CD4-positive, alpha-beta T cell treated with Interferon alpha-2 for 1 hour (primary cell): ENCODE measurements at places on chromosomes 16 and 17.

GRCh38 chr17:76351526-76352071 is 2.1 kb downstream of the PRPSAP1 start:
- DNase-seq: no peak

DNA sequence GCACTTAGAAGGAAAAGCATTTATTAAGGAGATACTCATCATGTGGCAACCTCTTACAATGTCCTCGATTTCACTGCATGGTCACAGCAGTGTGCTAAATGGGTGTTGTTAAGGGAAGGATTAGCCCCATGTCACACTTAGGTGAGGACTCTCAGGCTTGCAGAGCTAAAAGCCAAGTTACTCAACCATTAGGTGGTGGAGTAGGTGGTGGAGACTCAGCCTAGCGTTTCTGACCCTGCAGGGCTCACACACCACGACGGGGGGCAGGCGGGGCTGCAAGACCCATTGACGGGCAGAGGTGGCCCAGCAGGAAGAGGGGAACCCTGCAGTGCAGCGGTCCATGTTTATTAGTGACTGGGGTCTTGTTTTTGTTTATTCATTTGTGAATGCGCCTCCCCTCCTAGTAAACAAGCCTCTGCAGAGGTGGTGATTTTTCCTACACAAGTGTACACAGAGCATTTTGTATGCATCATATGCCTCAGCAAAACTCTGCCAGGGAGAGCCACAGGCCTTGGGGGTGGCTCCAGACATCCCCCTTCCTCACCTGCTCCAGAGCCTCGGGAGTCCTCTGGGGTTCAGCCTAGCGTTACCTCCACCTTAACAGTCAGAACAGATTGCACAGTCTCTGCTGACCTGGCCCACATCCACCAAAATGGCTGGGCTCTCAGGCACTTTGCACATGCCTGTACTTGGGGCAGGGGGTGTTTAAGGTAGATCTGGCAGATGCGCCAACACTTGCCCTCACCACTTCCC is 216.7 kb downstream of the C16orf95 start:
- DNase-seq: no peak

DNA sequence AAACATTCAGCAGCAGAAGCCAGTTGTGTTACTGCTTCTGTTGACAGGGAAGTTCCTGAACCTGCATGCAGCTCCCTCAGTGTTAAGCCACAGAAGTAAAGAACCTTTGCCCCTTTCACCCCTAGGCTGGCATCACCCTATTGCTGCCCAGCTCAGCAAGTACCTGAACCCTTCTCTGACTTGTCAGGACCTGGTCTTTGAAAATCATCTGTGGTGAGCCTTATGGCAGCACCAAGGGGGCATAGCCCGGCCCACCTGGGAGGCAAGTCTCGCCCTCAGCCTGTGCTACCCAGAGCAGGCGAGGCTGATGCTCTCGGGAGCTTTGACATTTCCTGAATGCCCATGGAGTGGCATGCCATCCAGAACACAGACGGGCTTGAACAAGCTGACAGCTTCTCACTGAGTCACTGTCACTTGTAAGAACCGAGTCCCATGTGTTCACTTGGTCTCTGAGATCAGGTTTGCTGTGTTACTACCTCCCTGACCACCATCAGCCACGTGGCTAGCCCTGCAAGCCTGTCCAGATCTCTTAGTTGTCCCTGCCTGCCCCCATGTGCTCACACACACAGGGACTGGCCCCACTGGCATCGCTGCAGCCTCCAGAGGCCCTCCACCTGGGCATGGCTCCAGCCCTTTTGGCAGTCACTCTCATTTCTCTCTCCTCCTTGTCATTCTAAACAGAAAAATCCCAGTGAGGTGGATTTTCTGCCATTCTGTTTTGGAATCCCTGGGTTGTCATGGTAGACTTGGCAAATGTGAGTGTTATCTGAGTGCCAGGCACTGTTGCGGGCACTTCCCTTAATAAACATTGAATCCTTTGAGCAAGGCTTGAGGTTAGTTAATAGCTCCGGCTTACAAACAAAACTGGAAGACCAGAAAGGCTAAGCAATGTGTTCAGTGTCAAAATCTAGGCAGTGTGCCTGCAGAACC is 2.9 kb upstream of the CARMIL2 start:
- no peak for DNase-seq

DNA sequence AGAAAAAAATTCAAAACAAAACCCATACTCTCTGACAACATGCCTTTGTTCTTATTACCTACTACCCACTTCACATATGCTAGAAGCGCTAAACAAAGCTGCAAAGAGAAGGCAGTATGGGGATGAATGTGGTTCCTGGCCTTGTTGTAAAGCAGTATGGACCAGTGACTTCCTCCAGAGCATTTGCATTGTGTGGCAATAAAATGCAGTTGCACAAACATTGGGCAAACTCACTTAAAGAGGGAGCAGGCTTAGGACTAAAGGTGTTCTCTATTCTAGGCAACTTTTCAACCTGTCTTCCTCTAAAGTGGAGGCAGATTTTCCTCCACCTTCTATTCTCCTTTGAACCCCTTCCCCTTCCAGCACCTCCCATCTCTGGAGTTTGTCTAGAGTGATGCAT is 17.1 kb downstream of the TMIGD1 start:
- DNase-seq: no peak

DNA sequence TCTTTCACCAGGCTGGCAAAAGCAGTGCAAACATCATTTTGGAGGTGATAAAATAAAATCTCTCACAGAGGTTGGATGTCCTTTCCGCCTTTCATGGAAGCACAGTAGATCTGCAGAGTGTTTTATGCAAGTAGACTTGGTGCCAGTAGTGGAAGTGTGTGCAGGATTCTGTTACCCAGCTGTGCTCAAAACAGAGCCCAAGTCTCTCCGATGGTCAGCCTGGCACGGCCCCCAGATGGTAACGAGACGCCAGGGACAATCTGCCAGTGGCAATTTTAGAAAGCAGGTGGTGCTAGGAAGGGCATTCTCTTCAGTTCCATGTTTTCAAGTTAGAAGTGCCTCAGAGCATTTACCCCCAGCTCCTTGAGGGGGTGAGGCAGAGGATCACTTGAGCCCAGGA is 1.5 kb upstream of the MTHFSD start:
- DNase-seq: no peak

- DNase-seq: no peak
Measured at GRCh38 chr16:77408607-77409006, 26.2 kb downstream of the ADAMTS18 start.

DNA sequence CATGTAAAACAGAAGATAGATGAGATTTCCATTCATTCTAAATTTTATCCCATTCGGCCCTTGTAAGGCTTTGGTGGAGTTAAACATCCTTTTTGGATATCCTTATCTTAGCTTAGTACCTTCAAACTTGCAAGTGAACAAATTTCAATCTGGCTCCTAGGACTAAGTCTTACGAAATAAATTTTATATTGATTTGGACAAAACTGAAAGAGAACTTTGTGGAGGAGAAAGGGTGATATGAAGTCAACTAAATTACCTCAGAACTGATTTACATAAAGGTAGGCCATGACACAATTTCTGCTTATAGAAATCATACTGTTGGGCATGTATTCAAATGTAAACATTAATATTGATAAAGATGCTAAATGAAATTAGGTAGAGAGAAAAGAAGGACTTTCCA is 175.3 kb upstream of the C17orf78 start:
- DNase-seq: no peak

- DNase-seq: no peak
Measured at GRCh38 chr16:4214215-4214621, 27.7 kb downstream of the SRL start.

GRCh38 chr17:68102318-68102758 is 66.8 kb downstream of the KPNA2 start:
- DNase-seq: no peak

- DNase-seq: no peak
Measured at GRCh38 chr16:62201911-62202310, 165.7 kb upstream of the CDH8 start.

DNA sequence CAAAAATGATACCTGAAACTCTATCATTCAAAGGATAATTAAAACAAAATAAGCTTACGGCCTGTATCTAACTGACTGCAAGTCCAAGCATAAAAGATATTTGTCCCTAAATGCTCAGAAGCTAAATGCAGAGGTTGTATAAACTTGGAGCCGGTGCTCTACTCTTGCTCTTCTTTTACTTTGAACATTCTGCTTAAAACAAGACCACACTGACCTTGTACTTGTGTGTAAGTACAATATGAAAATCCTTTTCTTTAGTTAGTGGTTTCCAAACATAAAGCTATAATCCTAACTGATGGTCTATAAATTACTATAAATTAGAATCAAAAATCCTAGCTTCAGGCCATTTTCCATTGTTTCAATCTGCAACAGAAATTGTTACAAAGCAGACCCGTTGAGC is 74.6 kb downstream of the SPAG9 start:
- DNase-seq: no peak

DNA sequence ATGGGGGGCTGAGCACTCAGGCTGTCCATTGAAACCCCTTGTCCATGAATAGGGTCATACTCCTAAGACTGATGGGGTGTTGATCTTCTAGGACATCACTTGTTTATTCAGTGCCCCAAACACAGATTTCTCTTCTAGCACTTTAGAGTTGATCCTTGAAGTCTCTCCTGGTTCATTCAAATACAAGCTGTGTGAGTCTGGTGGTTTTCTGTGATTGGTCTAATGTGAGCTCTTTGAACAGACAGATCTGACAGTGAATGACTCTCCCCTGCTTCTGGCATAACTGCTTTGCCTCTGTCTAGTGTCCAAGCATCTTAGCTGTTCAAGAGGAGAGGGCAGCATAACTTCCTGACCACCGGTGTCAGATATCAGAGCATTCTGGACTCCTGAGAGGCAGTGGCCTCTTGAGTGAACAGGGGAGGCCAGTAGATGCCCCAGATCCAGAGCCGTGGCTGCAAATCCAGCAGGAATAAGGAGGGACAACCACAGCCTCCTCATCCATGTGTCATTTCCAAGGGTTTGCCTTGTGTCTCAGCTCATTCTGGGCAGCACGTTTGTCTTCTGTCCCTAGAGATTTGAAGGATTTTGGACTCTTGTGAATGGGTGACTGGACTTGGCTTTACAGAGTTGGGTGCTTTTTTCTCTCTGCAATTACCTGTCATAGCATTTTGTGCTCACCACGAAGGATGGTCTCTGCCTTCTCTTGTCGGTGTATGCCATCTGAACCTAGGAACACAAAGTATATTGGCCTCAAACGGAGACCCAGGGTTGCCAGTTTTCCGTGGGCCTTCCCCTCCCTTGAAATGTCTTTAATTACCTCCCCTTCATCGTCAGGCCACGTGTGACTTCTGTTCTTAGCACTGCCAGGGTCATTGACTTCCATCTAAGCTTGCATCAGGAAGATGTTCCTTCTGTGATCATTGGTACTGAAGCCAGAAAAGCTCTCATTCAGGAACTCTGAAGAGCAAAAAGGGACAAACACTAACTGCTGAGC is 13.9 kb upstream of the CLEC18C start:
- DNase-seq: no peak

GRCh38 chr17:60345233-60345632 is 46.7 kb downstream of the USP32 start:
- no peak for DNase-seq

DNA sequence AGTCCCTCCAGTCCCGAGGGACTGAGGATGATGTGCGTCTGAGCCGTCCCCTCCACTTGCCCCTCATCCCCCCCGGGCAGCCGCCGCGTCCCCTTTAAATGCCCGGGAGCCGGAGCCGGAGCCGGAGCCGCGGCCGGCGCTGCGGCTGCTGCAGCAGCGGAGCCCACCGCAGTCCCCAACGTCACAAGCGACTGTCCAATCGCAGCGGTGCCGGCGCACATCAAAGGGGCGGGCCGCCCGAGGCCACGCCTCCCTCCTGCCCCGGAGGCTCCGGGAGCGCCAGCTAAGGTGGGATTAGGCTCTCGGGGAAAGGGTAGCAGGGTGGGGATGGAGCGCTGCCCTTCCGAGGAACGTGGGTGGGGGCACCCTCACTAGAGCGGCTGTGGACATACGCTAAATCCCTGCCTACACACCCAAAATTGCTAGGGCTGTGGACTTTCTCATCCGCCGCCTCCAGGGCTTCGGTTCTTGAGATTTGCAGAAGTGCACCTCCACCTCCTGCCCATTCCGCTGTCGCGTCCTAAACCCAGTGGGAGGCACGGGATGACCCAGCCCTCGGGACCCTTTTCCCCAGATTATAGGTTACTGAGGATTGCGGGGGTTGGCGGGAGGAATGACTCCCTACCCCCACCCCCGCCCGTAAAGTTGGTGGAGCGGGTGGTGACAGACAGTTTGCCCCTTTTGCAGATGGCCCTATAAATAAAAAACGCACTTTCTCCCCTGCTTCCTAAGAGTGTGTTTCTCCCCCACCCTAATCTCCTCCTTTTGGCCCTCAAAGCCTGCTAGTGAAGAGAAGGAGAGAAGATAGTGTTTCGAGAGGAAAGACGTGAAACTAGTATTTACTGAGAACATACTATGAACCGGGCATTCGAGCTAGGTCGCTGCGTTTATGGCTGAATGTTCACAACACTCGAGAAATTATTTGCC is at the start of gene PHOSPHO1:
Gene PHOSPHO1, minus strand, starts transcription at position 152 of the 927 bp plus-strand sequence. CDS start 4,096 bp downstream, outside the sequence.
- DNase-seq: peak; percentile 89
